ENCODE measurements at places on chromosomes 11 and 22.

- no peak for DNase-seq
Observed at GRCh38 chr11:1204381-1205101, 18.3 kb upstream of the MUC5B start.

DNA sequence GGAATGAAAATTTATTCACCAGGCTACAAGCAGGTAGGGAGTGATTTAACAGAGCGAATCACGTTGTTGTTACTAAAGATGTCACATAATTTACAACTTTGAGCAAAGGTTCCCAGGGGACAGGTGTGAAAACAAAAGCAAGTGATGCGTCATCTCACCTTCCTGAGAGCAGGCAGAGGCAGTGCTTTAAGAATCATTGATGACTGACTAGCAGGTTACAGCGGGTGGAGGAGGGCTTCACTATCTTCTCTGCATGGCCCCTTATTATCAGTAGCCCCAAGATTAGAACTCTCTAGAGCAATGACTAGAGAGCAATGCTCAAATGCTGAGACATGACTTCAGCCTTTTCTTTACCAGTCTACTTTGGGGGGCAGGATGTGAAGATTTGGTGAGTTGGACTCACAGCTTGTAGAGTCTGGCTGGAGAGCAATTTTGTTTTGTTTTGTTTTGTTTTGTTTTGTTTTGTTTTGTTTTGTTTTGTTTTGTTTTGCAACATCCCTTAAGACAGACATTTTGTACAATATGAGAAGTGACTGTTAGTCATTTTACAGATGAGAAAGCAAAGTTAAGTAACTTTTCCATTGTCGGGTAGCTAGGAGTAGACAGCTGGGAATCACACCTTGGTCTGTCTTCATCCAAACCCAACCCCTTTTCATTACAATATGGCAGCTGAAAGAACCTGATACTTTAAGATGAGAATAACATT lies 84.8 kb downstream of the SLC1A2 start:
- peak; percentile 52 for DNase-seq

DNA sequence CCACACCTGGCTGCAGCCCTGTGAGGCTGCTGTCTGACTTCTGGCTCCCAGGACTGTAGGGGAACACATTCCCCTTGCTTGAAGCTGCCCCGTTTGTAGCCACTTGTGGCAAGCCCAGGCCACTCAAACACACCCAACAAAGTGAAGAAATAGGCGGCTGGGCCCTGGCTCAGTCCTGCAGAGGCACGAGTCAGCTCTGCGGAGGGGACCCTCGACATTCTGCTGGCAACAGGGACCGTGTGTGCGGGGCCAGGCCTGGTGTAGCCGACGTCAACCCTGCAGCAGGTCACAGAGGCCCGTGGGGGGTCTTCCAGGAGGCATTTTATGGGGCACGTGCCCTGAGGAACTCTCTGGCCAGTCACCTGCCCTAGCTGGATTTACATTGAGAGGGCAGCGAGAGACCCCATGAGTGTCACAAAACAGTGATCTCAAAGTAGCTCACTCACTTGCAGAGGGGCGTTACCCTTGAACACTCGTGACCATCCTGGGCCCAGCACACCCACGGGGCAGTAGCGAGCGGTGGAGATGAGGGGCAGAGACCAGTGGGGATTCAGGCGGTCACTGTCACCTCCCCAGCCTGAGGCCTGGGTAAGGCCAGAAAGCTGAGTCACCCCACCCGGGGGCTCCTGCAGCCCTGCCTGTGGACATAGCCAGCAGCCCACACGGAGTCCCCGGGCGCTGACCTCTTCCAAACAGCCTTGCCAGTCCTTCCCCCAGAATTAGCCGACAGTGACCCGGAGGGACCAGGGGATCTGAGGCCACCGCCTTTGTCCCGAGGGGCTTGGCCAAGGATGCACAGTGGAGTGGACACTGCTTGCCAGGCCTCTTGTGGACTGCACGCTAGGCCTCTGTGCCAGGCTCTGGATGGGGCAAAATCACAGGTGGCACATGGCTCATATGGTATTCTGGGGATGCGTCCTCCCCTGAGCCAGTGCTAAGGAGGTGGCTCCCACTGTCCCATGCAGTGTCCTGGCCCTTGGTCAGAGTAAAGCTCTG lies 139.5 kb downstream of the CTTN start:
- no peak for DNase-seq

- DNase-seq, result no peak
Observed at GRCh38 chr22:49849161-49850020, 4.3 kb upstream of the ZBED4 start.

Data from CD4-positive, alpha-beta T cell treated with Interleukin-15 for 4 hours (primary cell).